ENCODE measurements at places on chromosomes 4 and X.
A peak's percentile ranks its signal among the peaks of the same experiment; 100 is the strongest.

- ATAC-seq = no peak
Observed at GRCh38 chr4:135032670-135033069, 831.1 kb upstream of the PABPC4L start.

- ATAC-seq = no peak
Observed at GRCh38 chr4:111562826-111563225, 582.4 kb upstream of the FAM241A start.

DNA sequence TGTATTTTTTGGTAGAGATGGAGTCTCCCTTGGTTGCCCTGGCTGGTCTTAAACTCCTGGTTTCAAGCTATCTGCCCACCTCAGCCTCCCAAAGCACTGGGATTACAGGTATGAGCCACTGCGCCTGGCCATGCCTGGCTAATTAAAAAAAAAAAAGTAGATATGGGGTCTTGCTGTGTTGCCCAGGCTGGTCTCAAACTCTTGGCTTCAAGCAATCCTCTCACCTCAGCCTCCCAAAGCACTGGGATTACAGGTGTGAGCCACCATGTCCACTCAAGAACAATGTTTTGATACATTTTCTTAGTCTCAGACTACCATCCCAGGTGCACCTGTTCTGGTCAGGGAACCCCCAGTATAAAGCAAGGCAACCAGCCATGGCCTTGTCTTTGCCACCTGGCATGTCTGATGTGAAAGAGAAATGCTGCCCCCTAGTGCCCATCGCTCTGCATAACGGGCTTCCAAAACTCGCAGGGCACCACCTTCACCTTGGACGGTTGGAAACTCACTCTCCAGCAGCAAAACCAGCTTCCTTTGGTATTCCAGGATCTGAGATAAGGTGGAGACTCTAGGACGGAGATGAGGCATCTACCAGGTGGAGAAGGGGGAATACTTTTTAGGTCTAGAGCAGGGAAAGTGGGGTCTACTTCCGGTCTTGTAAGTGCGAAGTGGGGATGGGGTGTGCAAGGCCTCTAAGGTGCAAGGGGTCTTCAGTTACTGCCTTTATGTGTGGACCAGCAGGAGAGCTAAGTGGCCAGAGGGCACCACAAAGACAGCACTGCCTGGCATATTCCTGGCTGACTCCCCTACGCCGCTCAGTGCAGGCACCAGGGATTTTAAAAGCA, 47.7 kb upstream of the AFAP1 start:
- peak; percentile 58 for ATAC-seq

GRCh38 chr4:115944146-115944905, 830.9 kb upstream of the NDST4 start:
- no peak for ATAC-seq

GRCh38 chrX:132041015-132041414, 17.9 kb downstream of the STK26 start:
- no peak for ATAC-seq

DNA sequence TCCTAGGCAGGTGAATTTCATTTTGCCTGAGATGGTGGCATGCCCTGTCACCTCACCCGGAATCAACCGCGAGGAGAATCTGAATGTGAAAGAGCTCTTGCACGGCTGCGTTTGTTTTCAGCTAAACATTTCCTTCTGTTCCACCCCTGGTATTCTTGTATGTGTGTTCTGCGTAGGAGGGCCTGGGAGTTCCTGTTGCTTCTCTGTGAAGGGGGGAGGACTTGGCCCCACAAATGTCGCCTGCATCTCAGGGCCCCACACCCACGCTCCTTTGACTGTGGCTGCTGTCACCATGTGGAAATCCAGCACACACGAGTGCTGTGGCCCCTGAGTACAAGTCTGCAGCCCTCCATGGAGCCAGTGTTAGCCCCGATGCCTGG, 45.8 kb upstream of the CLCN4 start:
- peak; percentile 81 for ATAC-seq

DNA sequence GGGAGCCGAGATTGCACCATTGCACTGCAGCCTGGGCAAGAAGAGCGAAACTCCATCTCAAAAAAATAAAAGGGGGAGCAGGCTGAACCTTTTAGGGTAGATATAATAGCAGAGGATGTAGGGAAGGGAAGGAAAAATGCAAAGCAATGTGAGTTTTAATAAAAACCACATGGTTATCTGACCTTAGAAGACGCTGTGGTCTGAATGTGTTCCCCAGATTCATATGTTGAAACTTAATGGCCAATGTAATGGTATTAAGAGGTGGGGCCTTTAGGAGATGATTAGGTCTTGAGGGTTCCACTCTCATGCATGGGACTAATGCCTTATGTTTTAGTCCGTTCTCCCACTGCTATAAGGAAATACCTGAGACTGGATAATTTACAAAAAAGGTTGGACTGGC, 114.1 kb upstream of the STX18 start:
- ATAC-seq = no peak

- no peak for ATAC-seq
Observed at GRCh38 chr4:22500831-22501714, 14.8 kb downstream of the ADGRA3 start.

- no peak for ATAC-seq
Observed at GRCh38 chr4:2402941-2403340, 15.5 kb downstream of the ZFYVE28 start.

GRCh38 chr4:187547316-187547715, 448.3 kb upstream of the ZFP42 start:
- no peak for ATAC-seq

GRCh38 chr4:186104890-186105646, 564 bp downstream of the FAM149A start:
- ATAC-seq = peak; percentile 64

DNA sequence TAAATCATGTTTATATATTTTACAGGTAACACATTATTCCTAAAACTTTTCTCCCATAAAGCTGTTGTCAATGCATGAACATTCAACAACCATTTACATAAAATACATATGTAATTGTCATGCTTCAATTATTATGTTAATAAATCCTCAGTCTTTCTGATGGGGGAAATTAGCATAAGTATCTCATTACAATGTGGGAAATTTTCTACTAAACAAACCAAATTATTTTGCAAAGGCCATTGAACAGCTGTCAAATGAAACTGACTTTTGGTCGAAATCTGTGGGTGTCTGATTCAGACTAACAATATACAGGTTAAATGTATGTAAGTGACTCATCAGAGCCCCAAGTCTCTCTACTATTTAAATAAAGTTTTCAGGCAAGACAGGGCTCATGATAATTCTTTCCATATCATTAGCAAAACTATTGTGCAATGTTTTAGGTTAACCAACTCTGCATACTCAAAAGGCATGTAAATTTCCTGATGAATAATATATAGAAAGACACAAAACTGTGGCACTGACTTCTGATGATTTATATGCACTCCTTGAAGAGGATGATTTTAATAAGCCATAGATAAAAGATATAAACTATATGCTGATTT, 795.3 kb upstream of the AADAT start:
- no peak for ATAC-seq

- no peak for ATAC-seq
Observed at GRCh38 chr4:105966051-105966450, 70.8 kb downstream of the NPNT start.

DNA sequence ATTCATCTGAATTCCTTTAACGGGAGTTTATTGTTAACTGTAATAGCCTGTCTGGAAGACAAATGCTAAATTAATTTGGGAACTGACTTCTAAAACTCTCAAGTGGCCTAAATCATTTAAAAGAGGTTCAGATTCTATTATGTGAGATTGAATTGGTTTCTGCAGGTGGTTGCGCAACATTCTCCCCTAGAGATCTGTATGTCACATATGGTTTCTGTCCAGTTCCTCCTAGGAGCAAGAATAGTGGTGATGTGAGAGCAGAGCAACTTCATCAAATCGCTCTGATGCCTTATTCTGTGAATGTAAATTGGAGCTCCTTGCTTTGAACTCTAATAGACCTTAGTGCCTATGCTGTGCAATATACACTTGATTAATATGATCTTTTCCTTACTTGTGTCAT, 144.6 kb upstream of the GPR101 start:
- ATAC-seq = no peak

GRCh38 chr4:184954482-184954881, 63.8 kb upstream of the HELT start:
- ATAC-seq = no peak

DNA sequence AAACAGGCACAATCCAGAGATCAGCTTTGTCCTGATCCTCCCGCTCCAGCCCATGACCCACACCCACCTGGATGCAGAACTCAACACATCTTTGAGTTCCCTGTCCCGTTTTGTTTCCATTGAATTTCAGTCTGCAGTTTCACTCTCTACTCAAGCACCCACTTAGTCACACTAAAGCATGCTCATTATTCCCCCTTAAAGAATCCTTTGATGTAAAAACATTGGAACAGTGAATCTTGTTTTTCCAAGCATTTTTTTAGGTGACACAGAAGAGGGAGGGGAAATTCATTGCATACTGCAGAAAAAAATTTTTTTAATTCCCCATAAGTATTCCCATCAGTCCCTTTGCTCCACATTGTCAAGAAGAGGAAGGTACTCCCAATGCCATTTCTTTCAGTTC, 249.7 kb upstream of the TTC29 start:
- ATAC-seq = no peak

DNA sequence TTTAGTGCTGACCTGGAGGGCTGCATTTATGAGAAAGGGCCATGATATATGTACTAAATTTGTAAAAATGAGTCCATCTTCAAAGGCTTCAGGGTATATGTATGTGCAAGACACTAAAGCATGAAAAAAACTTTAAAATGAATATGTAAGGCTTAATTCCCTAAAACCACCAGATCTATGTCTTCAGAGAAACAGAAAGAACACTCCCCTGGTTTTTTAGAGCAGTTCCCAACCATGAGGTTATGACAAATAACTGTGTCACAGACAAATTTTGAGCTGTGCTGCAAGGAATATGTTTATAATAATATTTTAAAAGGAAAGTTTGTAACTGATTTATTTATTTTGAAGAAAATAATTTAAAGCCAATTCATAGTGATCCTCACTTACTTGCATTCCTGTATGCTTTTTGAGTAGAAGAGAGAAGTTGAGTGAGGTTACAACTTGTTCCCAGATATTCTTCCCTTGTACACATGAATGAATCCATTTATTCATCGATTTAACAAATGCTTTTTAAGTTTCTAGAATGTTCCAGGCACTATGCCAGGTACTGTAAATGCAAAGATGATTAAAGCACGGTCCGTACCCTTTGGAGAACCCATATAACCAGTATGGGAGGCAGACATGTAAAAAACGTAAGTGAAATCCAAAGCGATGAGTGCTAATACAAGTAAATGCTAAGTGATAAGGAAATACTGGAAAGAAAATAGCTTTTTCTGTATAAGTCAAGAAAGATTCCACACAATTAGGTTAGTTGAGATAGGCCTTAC, 295.2 kb upstream of the DIAPH2 start:
- no peak for ATAC-seq

DNA sequence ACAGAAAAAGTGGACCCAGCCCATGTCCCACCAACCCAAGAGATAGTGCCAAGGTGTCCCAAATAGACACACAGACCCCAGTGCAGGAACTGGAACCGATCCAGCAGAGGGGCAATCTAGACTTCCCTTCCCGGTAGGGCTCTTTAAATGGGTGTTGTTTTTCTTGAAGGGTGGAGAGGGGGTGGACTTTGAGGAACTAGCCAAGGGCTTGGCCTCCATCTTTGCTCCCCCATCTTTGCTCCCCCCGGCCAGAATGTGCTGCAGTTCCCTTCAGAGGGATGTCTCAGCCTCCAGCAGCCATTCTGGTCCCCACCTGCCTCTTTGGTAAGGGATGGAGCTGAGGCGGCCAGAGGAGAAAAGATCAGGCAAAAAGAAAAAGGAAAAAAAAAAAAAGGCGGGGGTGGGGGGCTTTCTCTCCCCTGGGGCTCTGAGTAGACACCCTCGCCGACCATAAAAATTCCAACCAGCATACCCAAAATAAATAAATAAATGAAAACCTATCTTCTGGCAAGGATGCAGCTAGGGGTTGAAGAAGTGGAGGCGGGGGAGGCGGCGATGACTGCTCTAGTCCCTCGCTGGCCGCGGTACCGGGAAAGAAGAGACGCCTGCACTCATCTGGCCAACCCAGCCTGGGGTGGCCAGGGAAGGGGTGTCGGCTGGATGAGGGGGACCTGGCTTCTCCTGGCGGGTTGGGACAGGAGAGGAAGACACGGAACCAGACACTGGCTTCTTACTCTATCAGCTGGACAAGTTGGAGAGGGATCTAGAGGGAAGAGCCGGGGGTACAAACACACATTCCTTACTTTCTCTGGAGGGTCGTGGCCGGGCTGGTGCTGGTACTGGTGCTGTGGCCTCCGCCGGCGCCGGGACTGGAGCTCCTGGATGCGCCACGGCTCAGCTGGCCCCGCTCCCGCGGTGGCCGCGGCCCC, 38.5 kb upstream of the IQSEC2 start:
- ATAC-seq = no peak

GRCh38 chr4:7785017-7785416, 154.6 kb downstream of the AFAP1 start:
- ATAC-seq = no peak

- ATAC-seq = no peak
Observed at GRCh38 chr4:1323635-1324442, 23.2 kb upstream of the UVSSA start.

DNA sequence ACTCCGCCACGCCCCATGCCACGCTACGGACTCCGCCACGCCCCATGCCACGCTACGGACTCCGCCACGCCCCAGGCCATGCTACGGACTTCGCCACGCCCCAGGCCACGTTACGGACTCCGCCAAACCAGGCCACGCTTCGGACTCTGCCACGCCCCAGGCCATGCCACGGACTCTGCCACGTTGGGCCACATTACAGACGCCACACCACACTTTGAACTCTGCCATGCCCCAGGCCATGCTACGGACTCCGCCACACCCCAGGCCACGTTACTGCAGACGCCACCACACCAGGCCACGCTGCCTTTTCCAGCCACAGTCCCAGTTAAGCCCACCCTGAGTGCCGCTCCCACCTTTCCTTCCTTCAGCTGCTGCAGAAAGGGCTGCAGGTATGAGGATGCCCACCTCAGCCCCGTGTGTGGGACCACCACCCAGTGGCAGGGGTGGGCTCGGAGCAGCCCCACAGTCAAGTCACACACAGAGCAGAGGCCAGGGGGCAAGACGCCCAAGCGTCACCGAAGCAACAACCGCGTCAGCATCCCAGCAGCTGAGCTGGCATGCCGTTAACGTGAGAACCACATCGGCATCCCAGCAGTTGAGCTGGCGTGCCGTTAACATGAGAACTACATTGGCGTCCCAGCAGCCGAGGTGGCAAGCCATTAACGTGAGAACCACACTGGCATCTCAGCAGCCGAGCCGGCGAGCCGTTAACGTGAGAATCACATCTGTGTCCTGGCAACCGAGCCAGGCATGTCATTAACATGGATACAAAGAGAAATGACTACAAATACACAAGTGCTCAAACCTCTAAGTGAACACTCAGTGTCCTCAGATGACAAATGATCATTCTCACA, 26.4 kb downstream of the GAK start:
- no peak for ATAC-seq

- no peak for ATAC-seq
Observed at GRCh38 chr4:108685036-108685686, 34.8 kb downstream of the OSTC start.

Data from stimulated activated memory B cell treated with anti-CD40 and anti-IgM and Interleukin-4, amounts not matched to agents 10 μg/mL and 1 μg/mL and 100 μg/mL, for 72 hours (primary cell).